Activated CD4-positive, alpha-beta T cell treated with anti-CD3 and anti-CD28 coated beads, Interleukin-2, amount 50 U/mL, for 1 hour (primary cell): ENCODE measurements at places on chromosomes 6 and 20.

DNA sequence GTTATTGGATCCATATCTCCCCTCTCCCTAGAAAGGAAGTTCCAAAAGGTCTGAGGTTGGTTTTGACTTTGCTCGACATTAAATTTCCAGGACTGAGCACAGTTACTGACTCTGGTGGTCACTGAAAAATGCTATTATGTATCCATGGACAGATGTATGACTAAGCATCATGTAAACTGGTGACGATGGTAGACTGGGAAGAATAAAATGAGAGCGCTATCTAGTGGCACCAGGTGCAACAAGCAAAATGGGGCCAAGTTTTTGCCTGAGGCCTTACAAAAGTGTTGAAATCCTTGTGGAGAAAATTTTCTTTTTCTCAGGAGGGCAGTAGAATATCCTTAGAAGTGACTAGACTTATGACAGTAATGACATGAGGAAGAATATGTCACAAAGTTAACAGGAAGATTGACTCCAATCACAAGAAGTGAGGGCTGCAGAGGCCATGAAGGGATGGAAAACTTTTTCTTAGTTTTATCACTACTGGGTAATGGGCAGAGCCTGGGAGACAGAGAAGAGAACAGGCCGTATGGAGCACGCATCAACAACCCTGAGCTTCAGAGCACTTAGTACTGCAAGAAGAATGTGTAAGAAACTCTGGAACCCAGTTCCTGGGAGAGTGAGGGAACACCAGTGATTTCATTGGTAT lies 88.9 kb upstream of the ELOVL5 start:
- peak; percentile 6 for DNase-seq

- no peak for DNase-seq
Observed at GRCh38 chr20:61801857-61802442, 263.7 kb downstream of the TAF4 start.

- DNase-seq = no peak
Observed at GRCh38 chr6:20058912-20059311, 153.4 kb downstream of the MBOAT1 start.

- DNase-seq = no peak
Observed at GRCh38 chr20:46850416-46850815, 44.2 kb upstream of the EYA2 start.

DNA sequence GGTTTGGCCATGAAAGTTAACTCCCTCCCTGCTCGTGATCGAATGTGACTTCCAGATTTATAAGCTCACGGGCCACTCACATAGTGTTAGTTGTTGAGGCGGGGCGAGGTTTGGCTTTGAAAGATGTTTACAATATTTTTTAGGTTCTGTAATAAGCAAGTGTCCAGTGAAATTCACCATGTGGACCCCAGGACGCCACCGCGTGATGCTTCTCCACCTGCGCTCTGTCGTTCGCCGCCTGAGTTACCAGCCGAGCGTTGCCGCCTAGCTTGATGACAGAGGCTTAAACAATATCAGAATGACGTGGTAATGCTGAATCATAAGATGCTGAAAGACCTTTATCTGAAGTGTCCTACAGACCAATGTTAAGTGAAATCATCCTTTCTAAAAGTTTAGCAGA lies 241.0 kb downstream of the MYLK4 start:
- DNase-seq = no peak

GRCh38 chr6:3744901-3745470 lies 6.5 kb downstream of the PXDC1 start:
- no peak for DNase-seq

- DNase-seq = no peak
Observed at GRCh38 chr20:58168843-58169242, 59.6 kb downstream of the ANKRD60 start.

- DNase-seq = no peak
Observed at GRCh38 chr6:164069350-164069990, 655.0 kb downstream of the QKI start.

DNA sequence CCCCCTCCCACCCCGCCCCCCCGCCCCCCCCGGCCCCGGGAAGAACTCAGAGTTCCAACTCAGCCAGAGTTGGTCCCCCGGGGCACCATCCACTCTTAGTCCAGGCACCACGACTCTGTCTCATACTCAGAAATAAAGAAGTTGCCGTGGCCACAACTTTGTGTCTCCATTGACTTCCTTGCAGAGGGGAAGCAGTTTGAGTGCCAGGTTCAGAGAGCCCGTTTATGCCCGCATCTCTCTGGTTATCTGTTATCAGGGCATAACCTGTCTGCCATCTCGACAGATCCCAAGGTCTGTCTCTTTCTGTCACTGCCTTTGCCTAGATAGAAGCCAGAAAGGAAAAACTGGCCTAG lies 605 bp downstream of the CDC5L start:
- no peak for DNase-seq
